ENCODE measurements at places on chromosomes 13 and 19.

DNA sequence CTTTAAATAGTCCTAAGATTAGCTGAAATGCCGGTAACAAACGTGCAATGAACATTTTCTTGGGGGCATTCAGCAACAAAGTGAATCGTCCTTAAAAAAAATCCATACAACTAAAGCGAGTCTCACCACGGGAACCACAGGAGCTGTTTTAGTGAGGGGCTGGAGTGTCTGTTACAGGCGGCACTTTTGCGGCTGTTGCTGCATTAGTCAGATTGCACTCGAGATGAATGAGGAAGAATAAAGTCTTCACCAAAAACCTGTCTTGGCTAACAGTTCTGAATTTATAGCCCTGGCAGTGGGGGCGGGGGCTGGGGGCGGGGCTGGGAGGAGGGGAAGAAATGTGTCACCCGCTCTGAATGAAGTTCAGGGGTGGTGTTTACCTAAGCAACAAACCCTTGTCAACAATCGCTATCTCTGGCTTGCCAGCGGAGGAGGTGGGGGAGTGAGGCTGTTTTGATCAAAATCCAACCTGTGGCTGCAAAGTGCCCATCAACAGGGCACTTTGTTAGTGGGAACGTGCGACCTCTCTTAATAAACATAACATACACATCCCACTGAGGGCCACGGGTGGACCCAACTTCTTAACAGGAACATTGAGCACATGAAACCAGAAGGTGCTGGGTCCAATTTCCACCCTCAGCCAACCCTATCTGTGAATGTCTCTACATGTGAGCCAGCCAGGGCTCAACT, 44.5 kb downstream of the RFX2 start:
- DNase-seq: no peak

DNA sequence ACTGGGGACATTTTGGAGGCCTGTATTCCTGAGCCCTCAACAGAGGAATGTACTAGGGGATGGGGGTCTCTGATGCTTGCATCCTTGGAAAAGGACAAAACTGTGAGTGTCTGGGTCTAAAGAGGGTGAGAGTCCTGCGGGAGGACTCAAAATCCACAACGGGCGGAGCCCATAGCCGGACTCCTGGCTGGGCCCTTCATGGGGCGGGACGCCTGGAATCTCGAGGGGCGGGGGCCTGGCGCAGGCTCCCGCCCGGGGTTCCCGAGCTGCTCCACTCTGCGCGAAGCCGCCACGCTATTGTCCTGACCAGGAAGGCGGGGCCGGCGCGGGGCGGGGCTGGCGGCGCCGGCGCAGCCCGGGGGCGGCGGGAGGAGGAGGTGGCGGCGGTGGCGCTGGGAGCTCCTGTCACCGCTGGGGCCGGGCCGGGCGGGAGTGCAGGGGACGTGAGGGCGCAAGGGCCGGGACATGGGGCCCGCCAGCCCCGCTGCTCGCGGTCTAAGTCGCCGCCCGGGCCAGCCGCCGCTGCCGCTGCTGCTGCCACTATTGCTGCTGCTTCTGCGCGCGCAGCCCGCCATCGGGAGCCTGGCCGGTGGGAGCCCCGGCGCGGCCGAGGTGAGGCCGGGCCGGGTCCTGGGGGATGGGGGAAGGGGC, at the start of gene APLP1:
Gene APLP1 (plus strand): TSS at position 403 of the 651 bp plus-strand sequence. CDS start 63 bp downstream, at position 466.
- peak; percentile 74 for DNase-seq

GRCh38 chr13:72781451-72782439, at the start of the genes DIS3 and PIBF1:
Gene DIS3, minus strand, starts transcription at chr13:72781900. Its CDS starts 68 bp downstream, at chr13:72781832.
Gene PIBF1, plus strand, starts transcription at chr13:72782133. Its CDS starts 1,337 bp downstream, at chr13:72783470.
- peak; percentile 95 for DNase-seq

DNA sequence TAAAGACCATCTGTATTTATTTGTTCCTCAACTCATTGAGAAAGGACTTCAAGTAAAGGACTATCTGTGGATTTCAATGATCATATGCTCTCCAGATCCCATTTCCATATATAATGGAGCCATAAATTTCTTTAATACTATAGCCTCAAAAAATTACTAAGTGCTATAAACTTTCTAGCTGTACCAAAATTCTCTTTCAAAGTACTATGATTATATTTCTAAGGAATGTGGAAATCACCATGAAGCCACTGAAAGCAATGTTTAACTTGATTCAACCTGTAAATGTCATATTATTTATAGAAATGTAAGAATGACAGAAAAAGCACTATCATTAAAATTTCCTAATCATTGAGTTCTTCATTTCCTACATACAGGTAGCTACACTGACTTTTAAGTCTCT, 20.7 kb downstream of the TBC1D4 start:
- no peak for DNase-seq

- DNase-seq: no peak
These were observed 45.9 kb downstream of the SPTBN4 start for GRCh38 chr19:40512473-40513344.

GRCh38 chr13:77611068-77611467, 75.6 kb downstream of the SCEL start:
- DNase-seq: no peak

DNA sequence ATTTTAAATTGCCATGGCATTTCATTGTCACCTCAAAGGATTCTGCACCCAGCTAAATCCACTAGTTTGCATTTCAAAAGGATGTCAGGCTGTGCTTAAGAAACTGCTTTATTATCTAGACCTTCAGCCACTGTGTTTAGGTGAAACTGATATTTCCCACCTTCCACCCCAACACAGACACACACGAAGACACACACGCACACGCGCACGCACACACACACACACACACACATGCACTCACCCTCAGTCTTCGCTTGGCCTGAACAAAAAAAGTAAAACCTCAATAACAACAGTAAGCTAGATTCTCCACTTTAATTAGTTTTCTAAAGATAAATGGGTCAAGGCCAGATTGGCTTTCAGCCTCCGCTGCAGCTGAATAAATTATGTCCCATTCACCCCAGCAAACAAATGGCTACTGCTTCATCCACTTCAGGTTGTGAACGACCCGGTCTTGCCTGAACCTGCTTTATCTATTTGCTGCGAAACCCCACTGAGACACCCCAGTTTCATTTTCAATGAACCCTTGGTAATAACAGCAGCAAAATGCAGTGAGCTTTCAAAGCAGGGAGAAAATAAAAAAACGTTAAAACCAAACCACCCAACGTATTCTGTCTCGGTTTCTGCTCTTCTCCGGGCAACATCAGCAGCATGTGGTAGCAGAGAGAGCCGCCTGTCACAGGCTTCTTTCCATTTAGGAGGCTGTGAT, 166.8 kb downstream of the DCT start:
- DNase-seq: no peak

DNA sequence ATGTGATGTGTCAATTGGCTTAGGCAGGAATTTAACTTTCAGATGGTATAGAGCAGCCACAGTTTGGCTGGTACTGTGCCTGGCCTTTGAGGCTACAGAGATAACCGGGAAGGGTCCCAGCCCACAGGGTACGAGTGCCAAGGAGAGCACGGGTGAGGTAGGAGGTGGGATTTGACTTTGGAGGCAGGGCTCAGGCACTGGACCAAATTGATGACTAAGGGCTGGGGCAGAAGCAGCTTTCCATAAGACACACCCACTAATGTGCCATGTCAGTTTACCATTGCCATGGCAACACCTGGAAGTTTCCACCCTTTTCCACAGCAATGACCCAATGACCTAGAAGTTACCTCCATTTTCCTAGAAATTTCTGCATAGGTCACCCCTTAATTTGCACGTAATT, 466.2 kb downstream of the TSHZ3 start:
- no peak for DNase-seq

DNA sequence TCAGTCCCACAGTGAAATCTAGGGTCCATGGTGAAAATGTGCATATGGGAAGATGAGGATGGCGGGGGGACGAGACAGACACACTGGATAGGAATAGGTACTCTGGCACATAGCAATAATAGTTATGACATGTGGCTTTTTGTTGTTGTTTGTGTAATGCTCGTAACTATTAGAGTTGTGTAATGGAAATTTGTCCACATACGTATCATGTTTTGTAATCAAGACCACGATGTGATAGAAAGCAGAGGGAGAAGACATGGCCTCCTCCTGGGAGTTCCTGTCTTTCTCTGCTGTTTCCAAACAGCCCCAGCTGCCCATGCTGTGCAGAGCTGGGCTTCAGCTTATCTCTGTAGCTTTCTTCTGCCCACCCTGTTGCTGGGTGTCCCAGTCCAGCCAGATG, 185.3 kb upstream of the TMTC4 start:
- DNase-seq: no peak

DNA sequence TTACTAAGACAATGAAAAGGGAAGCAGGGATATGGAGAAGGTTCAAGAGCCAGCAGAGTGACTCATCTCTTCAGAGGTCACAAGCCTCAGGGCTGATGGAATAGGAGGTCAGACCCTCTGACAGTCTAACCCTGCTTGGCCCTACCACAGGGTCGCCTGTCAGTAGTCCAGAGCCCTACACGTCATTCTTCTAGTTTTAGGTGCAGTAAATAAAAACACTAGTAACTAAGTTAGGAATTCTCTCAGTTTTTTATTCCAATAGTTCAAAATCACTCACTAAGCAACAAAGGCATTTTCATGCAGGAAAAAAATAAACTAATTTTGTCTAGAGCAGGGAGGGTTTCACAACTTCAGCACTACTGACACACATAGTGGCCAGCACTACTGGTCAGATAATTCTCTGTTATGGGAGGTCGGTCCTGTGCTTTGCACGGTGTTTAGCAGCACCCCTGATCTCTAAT, 27.2 kb downstream of the FOXO1 start:
- no peak for DNase-seq

GRCh38 chr13:90154311-90154960, 1193.1 kb upstream of the MIR17HG start:
- no peak for DNase-seq

DNA sequence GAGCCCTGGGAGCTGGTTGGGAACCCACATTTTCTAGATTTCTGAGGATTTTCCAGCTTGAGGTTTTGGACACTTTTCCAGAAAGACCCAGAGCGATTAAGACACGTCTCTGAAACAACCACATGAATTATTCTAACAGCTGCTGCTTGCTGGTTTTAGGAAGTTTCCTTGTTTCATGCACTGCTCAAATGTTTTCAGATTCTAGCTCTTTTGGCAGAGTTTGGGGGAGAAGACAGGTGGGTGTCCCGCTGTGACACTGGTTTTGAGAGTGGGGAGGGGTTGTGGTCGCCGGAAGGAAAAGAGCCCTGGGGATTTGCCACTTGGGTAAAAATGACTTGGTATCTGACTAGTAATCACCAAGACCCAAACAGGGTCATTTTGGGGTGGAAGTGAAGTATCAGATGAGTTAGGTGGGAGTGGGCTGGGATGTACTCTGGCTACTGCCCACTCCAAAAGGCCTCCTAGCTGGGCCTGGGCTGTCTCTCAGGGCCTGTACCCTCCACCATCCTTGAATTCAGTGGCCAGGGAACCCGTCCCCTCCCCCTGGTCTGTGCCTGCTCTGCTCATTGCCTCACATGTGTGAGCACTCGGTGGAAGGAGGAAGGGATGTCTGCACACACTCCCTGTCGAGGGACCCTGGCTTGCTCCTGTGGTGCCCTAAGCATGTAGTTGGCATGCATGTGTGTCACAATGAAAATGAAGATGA, 13.2 kb downstream of the GATAD2A start:
- DNase-seq: no peak

DNA sequence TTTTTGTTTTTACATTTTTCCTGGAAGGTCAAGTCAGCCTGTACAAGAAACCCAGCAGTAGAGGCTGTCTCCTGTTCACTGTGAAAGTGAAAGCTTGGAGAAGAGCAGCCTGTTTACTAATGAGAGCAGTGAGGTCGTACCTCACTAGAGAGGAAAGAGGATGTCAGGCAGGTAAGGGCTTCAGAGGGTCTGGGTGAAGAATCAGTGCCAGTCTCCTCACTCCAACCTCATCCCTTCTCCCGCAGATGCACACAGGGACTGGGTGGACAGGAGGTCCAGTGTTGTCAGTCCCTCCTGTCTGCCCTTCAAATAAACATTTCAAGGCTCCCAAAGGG, 462.5 kb downstream of the KLF5 start:
- no peak for DNase-seq

- DNase-seq: no peak
These were observed 15.7 kb downstream of the AP2S1 start for GRCh38 chr19:46834984-46835383.

DNA sequence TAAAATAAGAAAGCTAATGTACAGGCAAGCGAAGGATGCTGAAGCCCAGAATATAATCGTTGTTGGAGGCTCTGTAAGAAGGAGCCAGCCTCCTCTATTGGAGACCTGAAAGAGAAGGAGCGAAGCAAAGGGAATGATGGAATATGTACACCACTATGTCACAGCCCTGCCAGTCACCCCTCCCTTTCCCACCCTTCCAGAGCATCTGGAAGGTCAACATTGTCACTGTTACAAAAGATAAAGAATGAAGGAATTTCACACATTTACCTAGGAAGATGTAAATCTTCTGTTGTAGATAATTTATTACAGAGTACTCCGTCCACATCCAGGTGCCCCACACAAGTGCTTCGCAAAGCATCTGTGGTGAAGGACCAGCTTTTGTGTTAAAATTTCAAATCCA, 39.7 kb upstream of the SACS start:
- DNase-seq: no peak

GRCh38 chr19:28492621-28493020, 720.3 kb downstream of the UQCRFS1 start:
- DNase-seq: no peak

GRCh38 chr19:2271234-2272103, 10.5 kb downstream of the PEAK3 start:
- DNase-seq: no peak
